CD4-positive, alpha-beta T cell (primary cell): ENCODE measurements at places on chromosomes 12 and 14.
A peak's percentile ranks its signal among the peaks of the same experiment; 100 is the strongest.

DNA sequence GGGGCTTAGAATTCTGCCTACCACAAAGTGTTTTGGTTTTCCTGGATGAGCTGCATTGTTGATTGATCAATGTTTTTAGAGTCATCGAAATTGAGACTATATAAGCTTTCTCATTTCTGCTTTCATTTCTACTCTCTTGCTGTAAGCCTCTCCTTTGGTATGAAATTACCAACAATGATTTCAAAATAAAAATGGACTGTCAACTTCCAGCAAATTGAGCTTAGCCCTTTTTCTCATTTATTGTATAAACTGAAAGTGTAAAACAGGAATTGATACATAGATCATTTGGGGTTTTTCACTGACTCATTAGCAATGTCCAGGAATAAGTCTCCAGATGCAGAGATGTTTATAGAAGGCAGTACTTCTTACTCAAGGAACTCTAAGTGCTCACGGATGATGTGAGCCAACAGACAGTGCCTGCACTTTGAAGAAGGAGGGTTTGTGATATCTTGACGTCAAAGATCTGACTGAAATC lies 20.0 kb upstream of the PCNX1 start:
- no peak for DNase-seq

- DNase-seq, result no peak
Observed at GRCh38 chr12:71981149-71981548, 42.5 kb downstream of the TPH2 start.

GRCh38 chr12:115094163-115094816 lies 410.3 kb upstream of the TBX3 start:
- no peak for DNase-seq

- no peak for DNase-seq
Observed at GRCh38 chr12:73225941-73226340, 953.8 kb downstream of the TRHDE start.

GRCh38 chr14:99971087-99971940 lies 93.9 kb upstream of the EVL start:
- DNase-seq, result peak; percentile 81

GRCh38 chr14:83425138-83425537 lies 1891.5 kb upstream of the SEL1L start:
- DNase-seq, result no peak

DNA sequence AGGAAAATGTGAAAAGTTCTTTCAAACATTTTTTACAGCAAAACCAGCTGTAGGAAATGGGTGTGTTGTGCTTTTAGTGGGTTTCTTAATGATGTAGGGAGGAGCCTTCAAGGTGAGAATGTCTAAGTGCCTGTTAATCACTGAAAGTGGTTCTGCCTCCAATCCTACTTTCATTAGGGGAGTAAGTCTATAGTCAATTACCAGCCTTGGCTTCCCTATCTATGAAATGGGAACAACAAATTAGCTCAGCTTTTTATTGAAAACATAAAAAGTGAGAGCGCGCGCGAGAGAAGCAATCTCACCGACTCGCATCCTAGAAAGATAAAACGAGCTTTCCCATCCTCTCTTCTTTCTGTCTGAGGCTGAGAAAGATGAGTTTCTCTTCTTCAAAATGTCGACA lies 140.0 kb upstream of the LHX5 start:
- DNase-seq, result no peak

GRCh38 chr12:131701705-131702572 lies 9.0 kb upstream of the SFSWAP start:
- DNase-seq, result no peak
